ENCODE measurements at places on chromosomes 13 and 19.

- peaks cover 17% of the 10 kb centered on the region for H3K27me3 ChIP-seq
- H3K4me3 ChIP-seq, result no peak overlapping the region
- H3K27ac ChIP-seq, result no peak overlapping the region
- no peak for DNase-seq
- H3K4me1 ChIP-seq, result no peaks in the 10 kb centered on the region
These were observed 9.0 kb downstream of the BCAM start for GRCh38 chr19:44817725-44818465.

GRCh38 chr13:26442541-26442940 is 114.9 kb upstream of the WASF3 start:
- no peaks in the 10 kb centered on the region for H3K36me3 ChIP-seq
- no peak overlapping the region for H3K4me3 ChIP-seq
- peak; percentile 74 for DNase-seq
- no peaks in the 10 kb centered on the region for H3K4me1 ChIP-seq
- H3K27ac ChIP-seq, result no peak overlapping the region

GRCh38 chr13:24142886-24143285 is 17.6 kb upstream of the SPATA13 start:
- DNase-seq, result no peak
- H3K36me3 ChIP-seq, result peaks cover 4% of the 10 kb centered on the region
- peaks cover 5% of the 10 kb centered on the region for H3K4me1 ChIP-seq
- H3K27ac ChIP-seq, result no peak overlapping the region

DNA sequence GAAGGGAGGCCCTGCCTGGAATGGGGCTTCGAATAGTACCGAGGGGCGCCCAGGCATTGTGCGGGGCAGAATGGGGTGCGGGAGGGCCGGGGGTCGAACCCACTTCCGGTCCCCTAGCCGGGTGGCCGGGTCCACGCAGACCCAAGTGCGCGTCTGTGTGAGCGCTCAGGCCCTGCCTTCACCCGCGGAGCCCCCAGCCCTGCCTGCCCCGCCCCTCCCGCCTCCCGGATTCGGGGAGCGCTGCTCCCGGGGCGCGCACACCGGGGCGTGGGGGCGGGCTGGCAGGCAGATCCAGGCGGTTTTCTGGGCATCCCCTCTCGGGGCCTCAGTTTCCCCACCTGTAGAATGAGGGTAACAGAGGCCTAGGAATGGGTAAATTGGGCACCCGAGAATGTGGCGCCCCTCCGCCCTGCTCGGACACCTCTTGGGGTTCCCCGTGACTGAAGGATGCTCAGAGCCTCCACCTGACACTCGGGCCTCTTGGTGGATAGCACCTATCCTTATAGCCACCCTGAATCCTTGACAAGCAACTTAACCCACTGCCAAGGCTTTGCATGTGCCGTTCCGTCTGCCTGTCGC is 682 bp downstream of the PIK3R2 start:
- no peaks in the 10 kb centered on the region for H3K27me3 ChIP-seq
- peak overlapping the region; percentile 53 for H3K27ac ChIP-seq
- H3K4me1 ChIP-seq, result peaks cover 37% of the 10 kb centered on the region
- H3K36me3 ChIP-seq, result peaks cover 9% of the 10 kb centered on the region
- DNase-seq, result no peak
- peak overlapping the region; percentile 89 for H3K4me3 ChIP-seq

- no peak for DNase-seq
- no peak overlapping the region for H3K27ac ChIP-seq
- H3K4me3 ChIP-seq, result no peak overlapping the region
- H3K27me3 ChIP-seq, result no peaks in the 10 kb centered on the region
- peaks cover 15% of the 10 kb centered on the region for H3K36me3 ChIP-seq
These were observed 202.4 kb downstream of the LMO7 start for GRCh38 chr13:75838366-75839005.

DNA sequence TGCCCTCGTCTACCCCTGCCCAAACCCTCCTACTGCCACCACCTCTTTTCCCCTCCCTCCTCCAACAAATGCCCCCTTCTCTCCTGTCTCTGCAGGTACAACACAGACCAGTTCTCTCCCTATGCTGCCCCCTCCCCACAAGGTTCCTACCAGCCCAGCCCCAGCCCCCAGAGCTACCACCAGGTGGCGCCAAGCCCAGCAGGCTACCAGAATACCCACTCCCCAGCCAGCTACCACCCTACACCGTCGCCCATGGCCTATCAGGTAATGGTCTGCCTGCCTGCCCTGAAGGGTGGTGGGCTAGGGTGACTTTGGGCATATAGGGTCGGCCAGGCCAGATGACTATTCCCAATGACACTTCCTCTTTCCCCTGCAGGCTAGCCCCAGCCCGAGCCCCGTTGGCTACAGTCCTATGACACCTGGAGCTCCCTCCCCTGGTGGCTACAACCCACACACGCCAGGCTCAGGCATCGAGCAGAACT is 6.5 kb upstream of the TIMM50 start:
- DNase-seq, result peak; percentile 57
- H3K36me3 ChIP-seq, result peaks cover 82% of the 10 kb centered on the region
- H3K27ac ChIP-seq, result no peak overlapping the region
- no peaks in the 10 kb centered on the region for H3K27me3 ChIP-seq
- H3K4me3 ChIP-seq, result no peak overlapping the region

GRCh38 chr19:13118424-13119193 is 545 bp downstream of the NACC1 start:
- H3K27ac ChIP-seq, result peak overlapping the region; percentile 57
- peak overlapping the region; percentile 82 for H3K4me3 ChIP-seq
- peaks cover 21% of the 10 kb centered on the region for H3K36me3 ChIP-seq
- DNase-seq, result peak; percentile 37
- peaks cover 48% of the 10 kb centered on the region for H3K4me1 ChIP-seq
- H3K27me3 ChIP-seq, result no peaks in the 10 kb centered on the region

DNA sequence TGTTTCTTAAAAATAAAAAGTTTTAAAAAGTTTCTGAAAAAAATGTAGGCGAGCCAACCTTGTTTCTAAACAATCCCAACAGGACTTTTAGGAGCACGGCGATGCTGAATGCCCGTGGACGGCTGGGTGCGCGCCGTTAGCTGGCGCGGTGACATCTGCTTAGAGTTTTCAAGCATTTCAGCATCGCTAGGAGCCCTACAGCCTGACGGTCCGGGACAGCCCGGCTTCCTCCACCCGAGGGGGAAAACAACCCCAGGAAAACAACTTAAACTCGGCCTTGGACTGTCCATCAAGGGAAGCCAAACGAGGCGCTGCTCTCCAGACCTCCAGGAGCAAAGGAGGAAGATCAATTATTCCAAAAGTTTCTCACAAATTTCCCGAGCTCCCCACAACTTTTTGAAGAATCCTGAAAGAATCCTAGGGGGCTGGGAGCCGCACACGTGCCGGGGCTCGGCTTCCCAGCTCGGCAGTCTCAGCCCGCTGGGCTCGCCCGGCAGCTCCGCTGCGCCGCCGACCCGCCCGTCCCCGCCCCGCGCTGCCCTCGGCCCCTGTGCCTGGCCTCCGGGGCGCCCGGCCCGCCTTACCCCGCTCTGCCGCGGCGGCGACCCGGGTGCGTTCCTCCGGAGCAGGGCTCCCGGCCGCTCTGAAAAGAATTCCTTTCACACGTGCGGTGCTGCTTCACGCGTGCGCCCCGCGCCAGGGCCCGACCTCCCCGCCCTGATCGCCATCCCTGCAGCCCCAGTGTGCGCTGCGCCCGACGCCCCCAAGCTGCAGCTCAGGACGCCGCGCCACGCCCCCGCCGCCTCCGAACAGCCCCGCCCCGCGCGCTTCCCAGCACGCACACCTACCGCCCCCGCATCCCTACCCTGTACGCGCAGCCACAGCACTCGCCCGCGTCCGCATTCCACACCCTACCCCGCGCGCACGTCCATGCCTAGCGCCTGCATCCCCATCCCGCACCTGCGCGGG is at the start of gene GJA3:
Gene GJA3 (minus strand): TSS at position 747 of the 969 bp plus-strand sequence. CDS start 17,764 bp downstream, outside the sequence.
- H3K36me3 ChIP-seq, result peaks cover 7% of the 10 kb centered on the region
- no peak within 1 kb of the TSS for H3K27ac ChIP-seq
- H3K27me3 ChIP-seq, result peaks cover 27% of the 10 kb centered on the region
- DNase-seq, result peak; percentile 40

GRCh38 chr13:43596924-43597598 is 189.7 kb downstream of the ENOX1 start:
- H3K36me3 ChIP-seq, result no peaks in the 10 kb centered on the region
- H3K4me3 ChIP-seq, result no peak overlapping the region
- no peaks in the 10 kb centered on the region for H3K4me1 ChIP-seq
- H3K27me3 ChIP-seq, result no peaks in the 10 kb centered on the region
- no peak for DNase-seq

- H3K27ac ChIP-seq, result no peak overlapping the region
- H3K36me3 ChIP-seq, result peaks cover 64% of the 10 kb centered on the region
- no peaks in the 10 kb centered on the region for H3K27me3 ChIP-seq
- DNase-seq, result no peak
These were observed 11.4 kb downstream of the COQ8B start for GRCh38 chr19:40705362-40705651.

DNA sequence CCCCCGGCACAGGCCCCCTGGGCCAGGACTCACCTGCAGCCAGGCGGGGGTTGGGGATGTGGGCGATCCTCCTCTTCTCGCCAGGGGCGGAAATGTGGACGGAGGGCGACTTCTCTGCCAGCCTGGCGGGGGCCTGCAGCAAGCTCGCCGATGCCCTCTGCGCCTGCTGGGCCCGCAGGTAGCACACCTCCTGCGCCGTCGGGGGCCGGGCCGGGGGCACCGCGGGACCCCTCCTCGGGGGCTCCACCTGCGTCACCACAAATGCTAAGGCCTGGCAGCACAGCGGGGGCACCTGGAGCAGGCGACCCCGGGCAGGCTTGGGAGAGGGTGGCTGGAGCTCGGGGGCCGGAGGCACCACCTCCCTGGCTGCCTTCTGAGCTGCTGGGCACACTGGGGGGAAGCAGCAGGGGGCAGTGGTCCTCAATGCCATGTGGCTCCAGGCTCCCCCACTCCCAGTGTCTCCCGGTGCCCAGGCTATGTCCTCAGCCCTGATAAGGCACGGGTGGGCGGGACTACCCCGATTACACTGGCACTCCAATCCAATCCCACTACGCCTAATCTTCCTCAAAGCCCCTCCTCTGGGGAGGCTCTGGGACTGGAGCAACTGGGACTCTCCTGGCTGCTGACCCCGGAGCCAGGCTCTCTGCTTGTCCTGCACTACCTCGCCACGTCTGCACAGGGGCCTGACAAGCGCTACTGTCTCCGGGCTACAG is 11.6 kb upstream of the ATP8B3 start:
- no peak overlapping the region for H3K27ac ChIP-seq
- peaks cover 34% of the 10 kb centered on the region for H3K4me1 ChIP-seq
- DNase-seq, result no peak
- no peaks in the 10 kb centered on the region for H3K27me3 ChIP-seq
- no peak overlapping the region for H3K4me3 ChIP-seq
- H3K36me3 ChIP-seq, result peaks cover 50% of the 10 kb centered on the region

- DNase-seq, result no peak
- H3K27ac ChIP-seq, result no peak overlapping the region
- no peaks in the 10 kb centered on the region for H3K4me1 ChIP-seq
These were observed 257.6 kb downstream of the TEX29 start for GRCh38 chr13:111577956-111578605.

DNA sequence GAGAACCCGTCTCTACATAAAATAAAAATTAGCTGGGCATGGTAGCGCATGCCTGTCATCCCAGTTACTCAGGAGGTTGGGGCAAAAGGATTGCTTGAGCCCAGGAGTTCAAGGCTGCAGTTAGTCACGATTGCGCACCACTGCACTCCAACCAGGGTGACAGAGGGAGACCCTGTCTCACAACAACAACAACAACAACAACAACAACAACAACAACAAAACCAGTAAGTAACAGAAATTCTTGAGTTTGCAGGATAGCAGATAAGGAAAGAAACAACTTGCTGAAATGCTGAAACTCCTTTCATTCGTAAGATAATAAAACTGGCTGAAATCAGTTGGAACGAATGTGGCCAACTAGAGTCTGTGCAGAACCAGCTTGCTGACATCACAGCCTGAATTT is 23.1 kb upstream of the URI1 start:
- DNase-seq, result no peak
- H3K36me3 ChIP-seq, result no peaks in the 10 kb centered on the region
- no peaks in the 10 kb centered on the region for H3K4me1 ChIP-seq
- H3K27me3 ChIP-seq, result peaks cover 11% of the 10 kb centered on the region
- no peak overlapping the region for H3K4me3 ChIP-seq

- no peak overlapping the region for H3K27ac ChIP-seq
- H3K4me1 ChIP-seq, result no peaks in the 10 kb centered on the region
- H3K27me3 ChIP-seq, result no peaks in the 10 kb centered on the region
- H3K36me3 ChIP-seq, result no peaks in the 10 kb centered on the region
- no peak overlapping the region for H3K4me3 ChIP-seq
These were observed 63.6 kb downstream of the RGCC start for GRCh38 chr13:41520660-41521630.

- H3K27ac ChIP-seq, result no peak overlapping the region
- DNase-seq, result no peak
- H3K4me3 ChIP-seq, result no peak overlapping the region
- H3K36me3 ChIP-seq, result peaks cover 13% of the 10 kb centered on the region
- H3K27me3 ChIP-seq, result no peaks in the 10 kb centered on the region
- H3K4me1 ChIP-seq, result peaks cover 9% of the 10 kb centered on the region
These were observed 102.7 kb downstream of the ATP11A start for GRCh38 chr13:112792511-112792910.

DNA sequence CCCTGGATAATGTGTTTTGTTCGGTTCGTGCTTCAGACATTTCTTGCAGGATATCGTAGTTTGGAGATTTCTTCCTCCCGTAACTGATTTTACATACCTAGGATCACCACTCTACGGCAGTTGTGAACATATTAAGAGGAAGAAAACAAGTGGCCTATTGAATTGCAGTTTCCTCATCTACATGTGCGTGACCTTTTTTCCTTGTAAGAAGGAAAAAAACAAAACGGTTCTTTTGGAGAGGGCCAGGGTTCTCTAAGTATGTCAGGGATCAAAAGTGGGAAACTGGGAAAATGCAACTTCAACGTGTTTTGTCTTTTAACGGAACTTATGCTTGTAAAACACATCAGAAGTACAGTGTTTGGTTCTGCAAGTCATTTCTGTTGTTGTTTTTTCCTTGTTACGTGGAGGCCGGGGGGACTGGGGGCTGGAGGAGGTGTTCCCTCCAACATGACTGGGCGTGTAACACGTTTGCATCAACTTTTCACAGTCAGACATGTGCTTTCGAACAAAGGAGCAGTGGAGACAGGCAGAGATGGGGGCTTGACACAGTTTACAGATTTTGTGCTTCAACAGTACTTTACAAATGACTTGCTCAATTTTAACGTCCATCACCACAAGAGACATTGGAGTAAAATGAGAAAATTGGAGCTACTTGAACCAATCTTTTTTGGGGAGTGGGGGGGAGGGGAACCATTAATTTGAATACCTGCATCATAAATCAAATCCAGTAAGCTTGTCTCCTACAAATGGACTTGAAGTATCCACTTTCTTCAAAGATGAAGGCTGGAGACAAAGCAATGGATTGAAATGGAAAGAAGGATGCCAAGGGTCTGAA is 3.8 kb downstream of the ZC3H4 start:
- peak overlapping the region; percentile 42 for H3K27ac ChIP-seq
- H3K36me3 ChIP-seq, result peaks cover 19% of the 10 kb centered on the region
- no peak overlapping the region for H3K4me3 ChIP-seq
- peak; percentile 65 for DNase-seq
- H3K4me1 ChIP-seq, result peaks cover 6% of the 10 kb centered on the region

GRCh38 chr19:4597975-4598671 is 38.6 kb upstream of the SEMA6B start:
- no peak overlapping the region for H3K27ac ChIP-seq
- no peaks in the 10 kb centered on the region for H3K36me3 ChIP-seq
- H3K27me3 ChIP-seq, result peaks cover 73% of the 10 kb centered on the region
- DNase-seq, result peak; percentile 57
- no peak overlapping the region for H3K4me3 ChIP-seq
- peaks cover 9% of the 10 kb centered on the region for H3K4me1 ChIP-seq

Measured in mesenchymal stem cell (in vitro differentiated cells and primary cell).